ENCODE measurements at places on chromosomes 6 and 20.

- DNase-seq, result no peak
Observed at GRCh38 chr6:63261820-63262219, 50.6 kb downstream of the FKBP1C start.

DNA sequence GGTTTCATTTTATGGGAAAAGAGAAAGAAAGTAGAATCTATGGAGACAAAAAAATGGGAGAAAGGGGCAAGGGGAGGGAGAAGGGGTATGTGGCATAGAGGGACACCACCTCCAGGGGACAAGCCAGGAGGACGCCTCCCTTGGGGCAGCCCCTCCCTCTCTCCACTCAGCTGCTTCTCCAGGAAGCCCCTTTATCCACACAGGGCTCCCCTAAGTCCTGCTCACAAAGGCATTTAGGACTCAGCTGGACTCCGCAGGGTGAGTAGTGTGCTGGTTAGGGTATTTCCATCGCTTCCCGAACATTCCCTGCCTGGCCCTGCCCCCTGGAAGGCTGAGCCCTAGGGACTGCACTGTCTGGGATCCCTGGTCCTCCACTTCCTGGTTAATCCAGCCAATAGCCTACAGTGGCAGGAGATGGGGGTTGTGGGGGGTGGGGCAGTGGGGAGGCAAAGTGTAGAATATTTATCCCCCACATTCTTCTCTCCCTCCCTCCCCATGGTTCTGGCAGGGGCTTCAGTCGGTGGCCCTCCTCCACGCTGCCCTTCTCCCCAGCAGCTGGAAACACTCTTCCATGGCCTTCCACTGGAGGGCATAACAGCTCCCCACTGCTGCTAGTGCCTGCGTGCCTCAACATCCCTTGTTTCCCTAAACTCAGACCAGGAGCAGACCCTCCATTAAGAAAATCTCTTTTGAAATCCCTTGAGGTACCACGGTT, 84.8 kb downstream of the SNX5 start:
- no peak for DNase-seq

DNA sequence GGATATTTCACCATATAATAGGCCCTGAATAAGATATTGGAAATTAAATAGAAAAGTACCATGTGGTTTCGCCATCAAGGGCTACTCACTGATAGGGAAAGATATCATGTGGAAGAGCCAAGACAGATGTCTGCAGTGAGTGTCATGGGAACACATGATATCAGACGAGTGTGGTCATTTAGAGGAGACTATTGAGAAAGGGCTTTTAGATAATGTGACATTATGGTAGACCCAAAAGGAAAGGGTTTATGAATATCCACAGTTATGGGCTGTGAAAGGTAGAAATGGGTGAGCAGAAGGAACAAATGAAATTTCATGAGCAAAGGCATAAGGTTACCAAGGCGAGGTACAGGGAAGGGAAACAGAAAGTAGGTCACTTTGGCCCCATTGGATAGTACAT, 182.3 kb upstream of the PRSS16 start:
- DNase-seq, result no peak

- DNase-seq, result no peak
Observed at GRCh38 chr20:22232473-22232872, 351.9 kb downstream of the FOXA2 start.

GRCh38 chr6:159988983-159989454, 20.1 kb downstream of the IGF2R start:
- no peak for DNase-seq

GRCh38 chr20:37804584-37805566, 98.1 kb upstream of the VSTM2L start:
- DNase-seq, result no peak

DNA sequence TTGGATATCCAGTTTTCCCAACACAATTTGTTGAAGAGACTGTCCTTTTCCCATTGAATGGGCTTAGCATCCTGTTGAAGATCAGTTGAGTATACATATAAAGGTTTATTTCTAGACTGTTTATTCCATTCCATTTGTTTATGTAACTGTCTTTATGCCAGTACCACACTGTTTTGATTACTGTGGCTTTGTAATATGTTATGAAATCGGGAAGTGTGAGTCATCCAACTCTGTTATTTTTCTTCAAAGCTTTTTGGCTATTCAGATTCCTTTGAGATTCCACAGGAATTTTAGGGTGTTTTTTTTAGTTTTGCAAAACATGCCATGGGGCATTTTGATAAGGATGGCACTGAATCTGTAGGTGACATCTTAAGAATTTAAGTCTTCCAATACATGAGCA, 188.3 kb downstream of the BMP7 start:
- DNase-seq, result no peak

GRCh38 chr20:821731-822065, 11.8 kb upstream of the FAM110A start:
- no peak for DNase-seq

GRCh38 chr6:3991941-3992340, 87.0 kb downstream of the FAM217A start:
- DNase-seq, result no peak

DNA sequence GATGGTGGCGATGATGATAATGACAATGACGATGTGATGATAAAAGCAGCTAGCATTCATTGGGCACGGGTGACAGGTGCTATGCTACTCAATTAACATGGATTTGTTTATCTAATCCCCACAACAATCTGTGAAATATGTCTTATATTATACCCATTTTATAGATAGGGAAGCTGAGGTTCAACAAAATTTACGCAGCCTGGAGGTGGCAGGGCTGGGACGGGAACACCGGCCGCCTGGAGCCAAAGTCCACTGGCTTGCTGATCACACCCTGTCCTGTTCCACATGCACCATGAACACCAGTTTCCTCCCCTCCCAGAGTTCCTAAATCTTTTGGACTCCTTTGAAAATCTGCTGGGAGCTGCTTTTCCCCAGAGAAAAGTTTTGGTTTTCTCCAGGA, 23.0 kb downstream of the RIMS4 start:
- no peak for DNase-seq

DNA sequence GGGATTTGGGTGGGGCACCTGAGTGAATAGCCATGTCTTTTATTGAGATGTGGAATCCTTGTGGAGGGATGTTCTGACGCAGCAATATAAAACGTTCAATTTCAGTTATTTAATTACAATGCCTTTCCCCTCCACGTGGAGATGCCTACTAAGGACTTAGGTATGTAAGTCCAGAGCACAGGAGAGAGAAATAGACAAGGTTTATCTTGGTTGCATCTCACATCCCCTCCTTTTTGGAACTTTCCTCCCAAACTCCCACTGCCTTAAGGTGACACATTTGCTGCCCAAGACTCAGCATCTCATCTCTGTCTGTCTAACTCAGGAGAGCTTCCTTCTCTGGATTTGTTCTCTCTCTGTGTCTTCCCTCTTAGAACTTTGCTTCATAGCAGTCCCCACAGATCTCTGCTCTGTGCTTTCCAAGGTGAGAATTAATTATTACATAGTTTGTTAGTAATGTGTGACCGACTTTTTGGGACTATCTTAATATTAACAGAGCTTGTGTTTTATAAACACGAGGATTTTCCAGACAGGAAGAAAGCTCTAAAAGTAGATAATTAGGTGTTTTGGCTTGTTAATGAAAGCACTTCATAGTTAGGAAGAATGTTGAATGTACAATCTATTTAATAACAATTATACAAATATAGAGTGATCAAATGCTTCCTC, 52.6 kb downstream of the COL19A1 start:
- DNase-seq, result no peak

DNA sequence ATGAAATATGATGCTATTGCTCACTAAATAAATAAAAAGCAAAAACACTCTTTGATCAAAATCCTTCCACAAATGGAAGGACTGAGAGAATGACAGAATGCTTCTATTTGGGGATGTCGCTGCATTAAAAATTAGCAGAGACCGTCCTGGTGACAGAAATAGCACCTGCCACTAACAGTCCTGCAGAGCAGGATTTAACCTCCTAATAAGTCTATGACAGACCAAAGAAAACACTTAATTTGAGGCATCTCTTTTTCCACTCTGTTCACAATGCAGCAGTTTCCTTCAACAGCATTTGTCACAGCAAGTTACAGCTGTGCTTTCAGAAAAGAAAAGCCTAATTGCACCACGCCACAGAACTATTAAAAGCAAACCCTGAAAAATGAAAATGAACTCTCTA, 140.6 kb upstream of the BEND6 start:
- DNase-seq, result no peak

- DNase-seq, result no peak
Observed at GRCh38 chr6:162234631-162235030, 492.9 kb downstream of the PRKN start.

- no peak for DNase-seq
Observed at GRCh38 chr6:16657768-16658167, 103.5 kb downstream of the ATXN1 start.

Data from SIG-M5 (cell line).